ENCODE measurements at places on chromosomes 12 and 14.

DNA sequence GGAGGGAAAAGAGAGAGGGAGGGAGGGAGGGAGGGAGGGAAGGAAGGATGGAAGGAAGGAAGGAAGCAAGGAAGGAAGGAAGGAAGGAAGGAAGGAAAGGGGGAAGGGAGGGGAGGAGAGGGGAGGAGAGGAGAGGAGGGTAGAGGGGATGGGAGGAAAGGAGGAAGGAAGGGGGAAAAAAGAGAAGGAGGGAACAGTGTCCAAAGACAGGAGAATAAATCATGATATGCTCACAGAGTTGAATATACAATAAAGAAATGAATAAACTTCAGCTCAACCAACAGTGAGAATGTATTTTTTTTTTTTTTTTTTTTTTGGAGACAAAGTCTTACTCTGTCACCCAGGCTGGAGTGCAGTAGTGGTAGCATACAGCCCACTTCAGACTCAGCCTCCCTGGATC lies 4.0 kb downstream of the OR6J1 start:
- DNase-seq, result no peak

DNA sequence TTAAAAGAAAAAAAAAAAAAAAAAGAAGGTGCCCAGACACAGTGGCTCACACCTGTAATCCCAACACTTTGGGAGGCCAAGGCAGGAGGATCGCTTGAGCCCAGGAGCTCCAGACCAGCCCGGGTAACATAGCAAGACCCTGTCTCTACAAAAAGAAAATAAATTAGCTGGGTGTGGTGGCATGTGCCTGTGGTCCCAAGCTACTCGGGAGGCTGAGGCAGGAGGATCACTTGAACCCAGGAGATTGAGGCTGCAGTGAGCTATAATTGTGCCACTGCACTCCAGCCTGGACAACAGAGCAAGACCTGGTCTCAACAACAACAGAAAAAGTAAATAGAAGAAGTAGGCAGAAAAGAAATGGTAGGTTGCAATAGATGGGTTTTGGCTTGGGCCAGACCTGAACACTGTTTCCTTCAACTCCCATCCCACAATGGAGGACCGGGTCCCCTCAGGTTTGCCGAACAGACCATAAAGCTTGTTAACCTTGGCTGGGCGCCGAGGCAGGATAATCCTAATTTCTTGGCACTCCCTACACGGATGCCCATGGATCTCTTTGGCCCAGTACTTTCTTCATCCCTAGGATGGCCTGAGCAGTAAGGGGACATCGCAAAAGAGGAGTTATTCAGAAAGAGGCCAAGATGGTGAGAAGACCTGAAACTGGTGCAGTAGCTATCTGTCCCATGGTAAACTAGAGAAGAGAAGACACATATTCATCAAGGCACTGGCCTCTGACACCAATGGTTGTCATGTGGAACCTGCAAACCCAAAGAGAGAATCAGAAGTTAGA lies 165.5 kb upstream of the CCND2 start:
- DNase-seq, result no peak

DNA sequence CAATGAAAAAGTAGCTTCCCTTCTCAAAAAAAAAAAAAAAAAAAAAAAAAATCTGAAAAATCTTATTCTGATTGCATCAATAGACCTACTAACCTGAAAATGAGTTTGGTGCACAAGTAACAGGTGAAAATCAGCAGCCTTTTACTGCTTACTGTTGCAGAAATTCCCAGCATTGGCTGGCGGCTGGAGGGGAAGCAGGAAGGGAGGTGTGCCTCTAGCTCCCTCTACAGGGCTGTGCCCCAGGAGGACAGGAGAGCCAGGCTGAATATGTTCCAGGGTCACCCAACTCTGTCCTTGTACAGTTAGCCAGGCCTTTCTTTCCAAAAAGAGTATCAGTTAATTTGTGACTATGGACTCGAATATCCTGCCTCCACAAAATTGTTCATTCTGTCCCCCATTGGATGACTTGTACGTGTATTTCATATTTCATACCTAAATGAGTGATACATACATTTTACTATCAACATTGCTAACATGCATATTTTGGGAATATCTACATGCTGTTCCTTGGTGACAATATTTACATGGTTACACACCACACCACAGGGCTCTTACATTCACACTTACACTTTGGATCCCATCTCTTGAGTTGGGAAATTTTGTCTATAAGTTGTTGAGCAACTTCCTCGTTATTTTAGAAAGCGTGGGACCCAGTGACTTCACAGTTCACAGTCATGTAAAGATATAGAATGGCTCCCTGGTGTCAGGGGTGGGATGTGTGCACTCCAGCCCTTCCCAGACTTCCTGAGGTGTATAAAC lies 124.8 kb downstream of the SAMD4A start:
- DNase-seq, result no peak

GRCh38 chr14:104895207-104895785 lies 29.4 kb upstream of the PLD4 start:
- no peak for DNase-seq

- no peak for DNase-seq
Observed at GRCh38 chr12:42422785-42423184, 96.8 kb downstream of the PPHLN1 start.

Measured in NCI-H1436 treated with DMSO at 0.1 percent for 48 hours (cell line).